ENCODE measurements at places on chromosomes 4 and X.

DNA sequence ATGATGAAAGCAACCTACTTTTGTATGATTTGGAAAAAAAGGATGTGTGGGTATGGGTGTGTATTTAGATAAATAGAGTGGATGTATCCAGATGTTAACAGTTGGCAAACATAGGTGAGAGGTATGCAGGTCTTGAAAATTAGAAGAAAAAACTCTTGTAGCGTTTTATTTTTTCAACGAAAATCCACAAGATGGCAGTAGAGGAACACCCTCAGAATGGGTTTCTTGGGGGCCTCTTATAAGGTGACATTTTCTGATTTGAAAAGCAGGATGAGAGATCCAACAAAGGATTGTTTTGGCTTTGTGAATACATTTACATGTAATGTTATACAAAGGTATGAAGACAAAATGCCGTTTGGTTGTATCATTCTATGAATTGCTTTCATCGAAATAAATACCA lies 68.3 kb downstream of the FMR1NB start:
- DNase-seq, result no peak

GRCh38 chrX:120741452-120741851 lies 111.6 kb upstream of the C1GALT1C1 start:
- DNase-seq, result no peak

DNA sequence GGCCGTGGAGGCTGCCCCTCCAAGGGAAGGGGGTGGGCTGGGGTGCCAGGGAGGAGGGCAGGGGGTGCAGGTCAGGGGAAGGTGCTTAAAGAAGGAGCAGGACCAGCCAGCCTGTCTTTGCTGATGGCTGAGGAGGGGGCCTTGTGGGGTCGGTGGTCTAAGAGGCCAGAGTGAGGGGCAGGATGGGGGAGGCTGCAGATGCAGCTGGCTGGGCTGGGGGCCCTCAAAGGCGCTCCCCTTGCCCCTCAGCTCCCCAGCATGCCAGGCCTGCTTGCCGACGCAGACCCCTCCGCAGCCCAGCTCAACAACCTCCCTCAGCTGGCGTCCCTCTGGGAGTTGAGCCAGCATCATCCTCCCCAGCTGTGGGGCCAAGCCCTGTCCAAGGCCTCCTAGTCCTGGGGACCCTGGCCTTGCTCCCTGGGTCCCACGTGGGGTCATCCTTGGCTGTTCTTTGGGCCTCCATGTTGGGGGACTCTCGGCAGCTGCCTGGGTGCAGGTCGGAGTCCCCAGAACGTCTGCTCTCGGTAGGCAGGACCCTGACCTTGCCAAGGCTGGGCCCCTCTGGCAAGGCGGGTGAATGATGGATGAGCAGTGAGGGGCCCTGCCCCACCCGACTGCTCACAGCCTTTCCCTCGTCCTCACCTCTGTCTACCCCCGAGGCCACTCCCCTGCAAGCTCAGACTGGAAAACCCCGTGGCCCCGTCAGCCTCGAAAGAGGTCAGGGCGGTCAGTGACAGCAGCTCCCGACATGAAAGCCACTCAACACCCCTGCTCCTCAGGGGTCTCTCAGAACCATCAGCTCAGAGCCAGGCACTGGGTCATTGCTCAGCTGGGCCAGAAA lies 119.4 kb downstream of the FAM53A start:
- no peak for DNase-seq

GRCh38 chr4:113845138-113845537 lies 83.6 kb upstream of the CAMK2D start:
- DNase-seq, result no peak

DNA sequence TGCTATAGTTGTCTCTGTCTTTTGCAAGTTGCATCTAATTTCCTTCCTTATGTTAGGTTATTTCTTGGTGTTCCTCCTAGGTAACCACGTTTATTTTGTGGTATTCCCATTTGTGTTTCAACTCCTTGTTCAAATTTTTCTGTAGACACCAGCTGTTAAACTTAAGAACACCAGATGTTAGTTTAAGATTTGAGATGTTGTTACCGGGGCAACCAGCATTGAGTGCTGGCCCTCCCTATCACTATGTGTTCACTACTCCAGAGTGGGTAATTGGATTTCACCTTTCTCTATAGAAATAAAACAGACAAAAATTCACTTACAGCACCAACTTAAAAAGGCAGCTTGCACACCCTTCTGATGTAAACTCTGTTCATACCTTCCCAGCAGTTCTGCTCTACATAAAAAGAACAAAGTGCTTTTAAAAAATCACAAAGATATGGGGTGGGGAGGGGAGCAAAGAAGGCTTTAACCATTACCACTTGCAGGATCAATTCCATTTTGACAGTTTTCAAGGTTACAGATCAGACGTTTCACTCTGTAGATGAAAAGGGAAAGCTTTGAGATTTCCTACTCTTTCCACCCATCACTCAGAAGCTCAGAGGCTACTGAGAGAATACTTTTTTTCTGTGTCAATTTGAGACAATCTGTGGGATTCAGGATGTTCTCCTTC lies 82.9 kb downstream of the DKK2 start:
- DNase-seq, result no peak

GRCh38 chr4:112284662-112285411 lies 867 bp downstream of the TIFA start:
- no peak for DNase-seq

- no peak for DNase-seq
Observed at GRCh38 chr4:188620608-188621007, 481.4 kb downstream of the TRIML1 start.

DNA sequence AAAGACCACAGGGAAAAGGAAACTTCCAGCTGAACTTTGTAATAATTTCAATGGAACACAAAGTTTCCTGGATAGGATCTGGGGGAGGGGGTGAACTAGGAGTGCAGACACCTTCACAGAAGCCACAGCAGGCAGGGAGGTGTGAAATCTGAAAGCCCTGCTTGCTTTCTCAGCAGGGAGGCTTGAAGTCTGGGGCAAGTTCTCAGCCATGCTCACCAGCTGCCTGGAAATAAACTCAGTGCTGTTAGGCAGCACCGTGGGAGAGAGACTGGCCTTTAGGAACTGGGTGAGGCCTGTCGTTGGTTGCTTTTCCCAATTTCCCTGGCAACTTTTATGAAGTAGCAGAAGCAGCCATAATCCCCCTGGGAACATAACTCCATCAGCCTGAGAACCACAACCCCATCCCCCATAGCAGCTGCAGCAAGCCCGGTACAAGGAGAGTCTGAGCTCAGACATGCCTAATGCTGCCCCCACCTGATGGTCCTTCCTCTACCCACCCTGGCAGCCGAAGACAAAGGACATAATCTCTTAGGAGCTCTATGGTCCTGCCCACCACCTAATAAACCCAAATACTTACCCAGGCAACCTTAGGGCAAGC lies 39.2 kb upstream of the NMU start:
- DNase-seq, result no peak

DNA sequence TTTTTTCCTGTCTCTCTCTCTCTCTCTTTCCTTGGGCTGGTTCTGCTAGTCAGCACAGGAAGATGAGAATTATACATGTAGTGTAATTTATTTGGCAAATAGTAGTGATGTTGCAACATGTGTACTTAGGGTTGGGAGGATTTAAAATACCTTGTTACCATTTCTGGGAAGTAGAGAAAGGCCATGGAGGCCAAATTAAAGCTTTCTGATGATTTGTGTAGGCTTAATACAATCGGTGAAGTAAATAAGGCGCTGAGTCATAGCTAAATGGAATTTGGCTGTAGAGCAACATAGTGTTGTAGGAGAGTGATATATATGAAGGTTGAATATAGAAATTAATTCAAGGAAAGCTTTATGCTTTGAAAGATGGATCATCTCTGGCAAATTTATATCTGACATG lies 295.3 kb downstream of the GRID2 start:
- no peak for DNase-seq

- DNase-seq, result no peak
Observed at GRCh38 chrX:153495362-153495751, 577 bp downstream of the BGN start.

All from HFF-Myc (cell line).